ENCODE measurements at places on chromosomes 16 and 17.

DNA sequence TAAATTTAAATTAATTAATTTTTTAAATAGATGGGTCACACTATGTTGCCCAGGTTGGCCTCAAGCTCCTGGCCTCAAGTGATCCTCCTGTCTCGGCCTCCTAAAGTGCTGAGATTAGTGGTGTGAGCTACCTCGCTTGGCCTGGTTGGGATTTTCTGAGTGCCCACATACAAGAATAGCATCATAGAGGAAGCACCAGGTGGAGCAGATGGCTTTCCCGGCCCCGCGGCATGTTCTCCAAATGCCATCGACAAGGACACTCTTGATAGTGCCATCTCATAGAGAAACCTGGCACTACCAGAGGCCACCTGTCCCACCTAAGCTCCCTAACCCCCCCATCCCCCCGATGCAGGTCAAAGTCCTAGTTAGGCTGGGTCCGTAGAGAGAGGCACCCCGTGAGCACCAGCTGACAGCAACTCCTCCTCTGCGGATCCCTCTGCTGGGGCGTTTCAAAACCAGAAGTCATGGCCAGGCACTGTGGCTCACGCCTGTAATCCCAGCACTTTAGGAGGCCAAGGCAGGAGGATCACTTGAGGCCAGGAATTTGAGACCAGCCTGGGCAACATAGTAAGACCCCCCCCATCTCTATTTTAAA lies 65.9 kb downstream of the DNAH3 start:
- DNase-seq = no peak

DNA sequence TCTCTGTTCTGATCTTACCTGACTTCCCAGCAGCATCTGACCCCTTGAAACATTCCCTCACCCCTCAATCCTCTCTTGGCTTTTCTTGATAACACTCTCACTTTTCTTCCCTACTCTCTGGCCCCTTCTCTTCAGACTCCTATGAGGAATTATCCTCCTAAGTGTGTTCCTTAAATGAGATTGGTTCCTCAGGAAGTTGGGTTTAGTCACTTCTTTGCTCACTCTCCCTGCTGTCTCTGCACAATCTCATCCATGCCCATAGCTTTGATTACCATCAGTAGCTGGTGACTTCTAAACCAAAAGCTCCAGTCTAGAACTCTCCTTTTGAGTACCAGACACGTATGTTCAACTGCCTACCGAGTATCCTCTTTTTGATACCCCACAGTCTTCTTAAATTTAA lies 13.0 kb downstream of the MED24 start:
- no peak for DNase-seq

DNA sequence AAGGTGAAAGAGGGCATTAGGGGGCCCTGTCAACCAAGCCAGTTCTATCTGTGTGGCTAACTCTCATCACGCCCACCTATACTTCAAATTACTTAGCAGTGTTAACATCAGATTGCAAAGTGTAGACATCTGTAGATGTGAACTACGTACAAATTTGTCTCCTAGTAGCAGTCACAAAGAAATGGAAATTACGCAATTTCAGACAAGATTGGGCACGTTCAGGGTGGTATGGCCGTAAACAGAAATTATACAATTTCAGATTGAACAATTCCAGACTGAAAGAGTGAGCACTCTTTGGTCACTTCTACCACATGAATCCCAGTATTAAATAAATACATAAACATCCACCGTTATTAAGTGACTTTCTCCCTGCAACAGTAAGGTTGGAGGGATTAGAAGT lies 592.7 kb upstream of the PSMD7 start:
- no peak for DNase-seq

DNA sequence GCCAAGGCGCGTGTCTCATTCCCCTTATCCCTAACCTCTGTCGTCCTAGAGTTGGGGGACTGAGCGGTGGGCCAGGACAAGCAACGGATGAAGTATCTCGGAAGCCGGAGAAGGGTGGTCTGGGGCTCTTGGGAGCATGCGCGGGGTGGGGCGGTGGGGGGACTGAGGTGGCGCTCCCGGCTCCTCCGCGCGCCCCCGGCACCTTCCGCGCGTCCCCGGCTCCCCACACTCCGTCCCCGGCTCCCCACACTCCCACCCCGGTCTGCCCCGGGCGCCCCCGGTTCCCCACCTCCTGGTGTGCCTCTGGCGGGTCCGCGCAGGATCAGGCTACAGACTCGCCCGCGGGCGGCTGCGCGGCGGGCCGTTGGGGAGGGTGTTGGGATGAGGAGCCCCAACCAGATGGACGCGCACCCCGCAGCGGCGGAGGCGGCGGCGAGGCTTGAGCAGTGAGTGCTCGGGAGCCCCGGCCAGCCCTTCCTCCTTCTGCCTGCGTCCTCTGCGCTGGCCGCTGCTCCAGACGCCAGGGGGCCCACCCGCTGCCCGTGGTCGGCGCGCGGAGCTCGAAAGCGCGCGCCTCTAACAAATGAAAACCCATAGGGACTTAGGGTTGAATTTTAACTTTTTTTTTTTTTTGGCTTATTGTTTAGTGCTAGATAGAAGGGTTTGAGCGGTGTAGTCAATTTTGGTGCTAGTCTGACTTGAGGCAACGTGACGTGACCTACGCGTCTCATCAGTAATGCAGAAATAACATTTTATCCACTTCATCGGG lies 5.6 kb upstream of the CRYM start:
- no peak for DNase-seq

DNA sequence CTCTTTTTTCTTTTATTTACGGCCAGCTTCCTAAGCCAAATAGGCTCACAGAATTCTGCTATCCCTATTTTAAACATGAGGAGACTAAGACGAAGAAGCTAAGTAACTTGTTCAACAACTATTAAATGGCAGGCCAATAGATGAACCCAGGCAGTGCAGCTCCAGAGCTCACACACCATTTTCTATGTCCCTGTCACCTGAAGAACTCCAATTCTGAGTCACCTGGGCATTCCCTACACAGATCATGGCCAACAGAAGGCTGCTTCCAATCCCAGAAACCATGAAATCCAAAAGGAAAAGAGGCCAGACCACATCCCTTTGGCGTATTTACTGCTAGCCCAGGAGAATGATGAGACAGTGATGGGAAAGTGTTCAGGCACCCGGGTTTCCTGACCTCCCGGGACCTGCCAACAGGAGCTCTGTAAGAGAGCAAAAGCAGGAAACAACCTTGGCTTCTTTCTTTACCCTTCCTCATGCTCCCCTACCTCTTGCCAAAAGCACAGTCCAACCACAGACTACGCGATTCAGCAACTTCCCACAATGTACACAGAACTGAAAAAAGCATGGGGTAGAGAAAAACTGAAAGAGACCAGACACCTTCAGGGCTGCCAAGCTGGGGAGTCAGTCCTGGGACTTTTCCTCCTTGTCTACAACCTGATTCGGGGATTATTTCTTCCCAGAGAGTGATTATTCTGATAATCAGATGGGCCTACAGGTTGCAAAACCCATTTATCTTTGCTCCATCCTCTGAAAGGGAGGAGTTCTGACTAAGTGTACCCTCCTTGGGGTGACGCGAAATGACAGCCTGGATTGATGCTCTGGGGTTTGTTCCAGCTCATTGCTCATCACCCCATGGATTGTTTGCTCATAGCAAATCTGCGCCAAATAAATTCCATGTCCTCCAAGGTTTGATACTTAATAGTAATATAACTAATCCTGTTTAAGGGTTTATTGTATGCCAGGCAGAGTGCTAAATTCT lies 47.8 kb upstream of the HAS3 start:
- peak; percentile 88 for DNase-seq

DNA sequence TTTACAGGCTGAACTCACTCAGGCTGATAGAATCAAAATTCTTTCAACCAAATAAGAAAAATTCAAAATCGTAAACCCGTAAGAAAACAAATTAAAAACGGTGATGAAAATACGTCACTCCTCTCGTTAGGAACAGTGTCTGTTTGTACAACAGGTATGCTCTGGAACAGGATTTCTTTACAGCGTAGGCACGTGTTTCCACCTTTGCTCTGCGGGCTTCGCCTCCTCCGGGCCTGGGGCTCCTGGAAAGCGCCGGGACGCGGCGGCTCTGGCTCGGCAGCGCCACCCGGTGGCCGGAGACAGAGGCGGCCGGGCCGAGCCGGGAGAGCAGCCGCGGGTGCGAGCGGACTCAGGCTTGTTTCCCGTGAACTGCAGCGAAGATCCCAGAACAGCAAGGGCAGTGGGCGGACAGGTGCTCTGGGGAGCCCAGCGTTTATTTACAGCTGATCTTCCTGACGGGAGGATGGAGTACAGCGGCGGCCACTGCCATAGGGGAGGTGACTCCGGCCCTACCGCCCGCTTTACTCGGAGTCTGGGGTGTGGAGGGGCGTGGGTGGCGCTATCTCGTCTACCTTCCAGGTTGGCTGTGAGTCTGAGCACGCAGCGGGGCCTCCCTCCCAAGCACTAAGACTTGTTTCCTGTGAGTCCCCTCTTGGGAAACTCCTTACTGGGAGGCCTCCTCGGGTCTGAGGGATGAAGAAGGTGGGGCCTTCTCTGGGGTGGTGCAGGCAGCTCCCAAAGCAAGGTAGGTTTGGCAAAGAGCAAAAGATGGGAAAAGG lies 40.5 kb upstream of the ATP2A3 start:
- DNase-seq = no peak

- no peak for DNase-seq
These were observed 10.2 kb downstream of the CFAP97D1 start for GRCh38 chr17:43790311-43790940.

DNA sequence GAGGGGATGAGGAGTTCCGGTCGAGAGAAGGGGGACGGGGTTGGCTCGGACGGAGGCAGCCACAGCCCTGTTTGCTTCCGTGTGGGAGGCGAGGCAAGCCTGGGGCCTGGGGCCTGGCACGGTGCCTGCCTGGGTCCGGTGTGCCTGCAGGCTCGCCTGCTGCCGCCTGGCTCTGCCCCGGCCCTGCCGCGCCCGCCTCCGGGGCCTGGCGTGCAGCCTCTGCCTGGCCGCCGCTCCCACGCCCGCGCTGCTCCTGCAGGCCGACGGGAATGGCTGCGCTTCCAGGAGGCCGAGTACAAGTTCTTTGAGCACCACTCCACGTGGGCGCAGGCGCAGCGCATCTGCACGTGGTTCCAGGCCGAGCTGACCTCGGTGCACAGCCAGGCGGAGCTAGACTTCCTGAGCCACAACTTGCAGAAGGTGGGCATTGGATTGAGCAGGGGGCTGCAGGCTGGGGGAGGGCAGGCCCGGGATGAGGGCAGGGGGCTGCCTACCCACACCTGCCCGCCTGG lies 53.1 kb downstream of the MRC2 start:
- DNase-seq = no peak

GRCh38 chr17:40063187-40063771 lies 514 bp downstream of the THRA start:
- DNase-seq = peak; percentile 17

DNA sequence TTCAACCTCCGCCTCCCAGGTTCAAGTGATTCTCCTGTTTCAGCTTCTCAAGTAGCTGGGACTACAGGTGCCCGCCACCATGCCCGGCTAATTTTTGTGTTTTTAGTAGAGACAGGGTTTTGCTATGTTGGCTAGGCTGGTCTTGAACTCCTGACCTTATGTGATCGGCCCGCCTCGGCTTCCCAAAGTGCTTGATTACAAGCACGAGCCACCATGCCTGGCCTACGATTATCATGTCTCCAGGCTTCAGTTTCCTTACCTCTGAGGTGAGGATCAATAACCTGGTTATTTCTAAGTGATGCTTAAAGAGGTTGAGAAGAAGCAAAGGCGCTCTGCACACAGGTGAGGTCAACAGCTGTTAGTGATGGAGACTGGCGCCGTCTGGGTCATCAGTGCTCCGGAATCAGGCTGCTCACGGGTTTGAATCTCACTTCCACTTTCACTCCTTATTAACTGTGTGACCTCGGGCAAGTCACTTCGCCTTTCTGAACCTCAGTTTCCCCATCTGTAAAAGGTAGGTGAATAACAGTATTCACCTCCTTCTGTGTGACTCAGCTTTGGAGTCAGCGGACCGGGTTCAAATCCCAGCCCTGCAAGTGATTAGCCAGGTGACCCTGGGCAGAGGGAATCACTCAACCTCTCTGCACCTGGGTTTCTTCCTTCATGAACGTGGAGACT lies 745 bp upstream of the ABCC1 start:
- no peak for DNase-seq

DNA sequence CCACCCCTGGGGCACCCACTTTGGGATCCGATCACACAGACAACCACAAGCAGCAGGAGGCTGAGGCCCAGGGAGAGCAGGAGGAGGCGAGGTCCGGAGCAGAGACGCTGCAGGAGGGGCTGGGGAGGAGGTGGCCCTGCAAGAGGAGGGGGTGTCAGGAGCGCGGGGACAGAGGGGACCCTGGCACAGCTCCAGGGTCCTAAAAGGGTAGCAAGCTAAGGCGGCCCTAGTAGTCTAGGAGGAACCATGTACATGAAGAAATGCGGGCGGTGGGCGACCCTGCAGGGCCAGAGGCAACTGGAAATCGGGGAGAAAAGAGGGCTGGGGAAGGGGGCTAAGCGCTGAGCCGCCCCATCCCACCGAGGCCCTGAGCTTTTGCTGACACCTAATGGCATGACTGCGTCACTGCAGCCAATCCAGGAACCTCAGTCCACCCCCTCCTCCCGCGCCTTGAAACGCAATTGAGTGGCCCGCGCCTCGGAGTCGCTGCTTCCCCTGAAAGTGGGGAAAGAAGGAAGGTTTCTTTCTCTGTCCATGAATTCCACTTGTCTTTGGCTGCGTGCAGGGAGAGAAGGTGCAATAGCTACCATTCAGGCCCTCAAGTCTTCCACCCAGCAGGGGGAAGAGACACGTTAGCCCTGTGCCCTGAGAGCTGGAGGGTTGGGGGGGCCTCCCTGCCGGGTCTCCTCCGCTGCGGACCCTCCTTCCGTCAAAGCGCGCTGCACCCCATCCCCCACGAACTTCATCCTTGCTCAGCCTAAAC lies 1.8 kb downstream of the ASGR1 start:
- peak; percentile 55 for DNase-seq

- no peak for DNase-seq
These were observed 565 bp downstream of the WDR45B start for GRCh38 chr17:82647593-82648164.

GRCh38 chr17:773467-774312 lies 8.4 kb downstream of the GLOD4 start:
- DNase-seq = no peak

DNA sequence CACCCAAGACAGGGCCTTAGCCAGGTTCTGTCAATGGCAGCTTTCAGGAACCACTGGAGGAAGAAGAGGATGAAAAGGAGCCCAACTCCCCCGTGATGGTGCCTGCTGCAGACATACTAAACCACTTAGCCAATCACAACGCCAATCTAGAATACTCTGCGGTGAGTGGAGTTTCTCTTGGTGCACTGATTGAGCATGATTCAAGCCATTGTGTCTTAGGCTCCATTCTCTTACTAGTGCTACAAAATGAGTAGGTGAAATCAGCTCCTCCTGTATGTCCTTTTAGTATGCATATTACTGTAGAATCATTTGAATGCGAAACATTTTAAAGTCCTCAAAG lies 1.4 kb downstream of the SETD6 start:
- DNase-seq = no peak

DNA sequence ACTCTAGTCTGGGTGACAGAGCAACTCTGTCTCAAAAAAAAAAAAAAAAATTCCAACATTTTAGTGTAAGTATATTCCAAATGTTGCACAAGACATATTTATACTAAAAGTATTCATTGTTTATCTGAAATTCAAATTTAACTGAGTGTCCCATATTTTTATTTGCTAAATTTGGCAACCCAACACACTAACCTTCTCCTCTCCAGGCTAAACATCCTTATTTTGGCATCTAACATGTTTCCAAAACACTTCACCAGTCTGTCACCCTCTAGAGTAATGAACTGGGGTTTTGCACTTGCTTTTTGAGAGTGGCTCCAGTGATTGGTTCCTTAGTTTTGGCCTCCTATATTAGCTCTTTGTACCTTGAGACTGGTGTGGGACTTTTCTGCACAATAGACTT lies 243.4 kb upstream of the SALL1 start:
- DNase-seq = no peak

Data from HT1080 (cell line).